Body of pancreas (tissue), 4 donors: ENCODE measurements at places on chromosomes 16 and 17.

GRCh38 chr17:77147357-77147801 is 6.6 kb downstream of the SEC14L1 start:
- DNase-seq, result peak; percentile 57

- DNase-seq, result no peak
These were observed 9.8 kb downstream of the STAT3 start for GRCh38 chr17:42378359-42378958.

DNA sequence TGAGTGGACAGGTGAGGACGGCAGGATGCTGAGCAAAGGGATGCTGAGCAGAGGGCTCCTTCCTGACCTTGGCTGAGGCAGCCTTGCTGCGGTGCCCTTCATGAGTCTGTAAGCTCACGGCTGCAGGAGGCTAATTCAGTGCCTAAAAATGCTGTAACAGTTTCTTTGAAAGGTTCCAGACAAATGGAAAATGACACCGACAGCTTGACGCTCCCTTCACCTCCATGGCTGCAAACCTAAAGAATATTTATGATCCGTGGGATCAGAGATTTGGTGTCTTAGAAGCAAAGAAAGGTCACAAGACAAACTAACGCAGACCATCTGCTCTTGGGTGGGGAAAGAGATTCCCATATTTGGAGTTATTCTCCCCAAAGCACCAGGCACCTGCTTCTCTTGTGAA is 28.0 kb downstream of the TOM1L2 start:
- DNase-seq, result no peak

GRCh38 chr16:471353-472198 is 46.1 kb downstream of the RAB11FIP3 start:
- no peak for DNase-seq

- DNase-seq, result no peak
These were observed 43.6 kb downstream of the RPA1 start for GRCh38 chr17:1873418-1873817.

DNA sequence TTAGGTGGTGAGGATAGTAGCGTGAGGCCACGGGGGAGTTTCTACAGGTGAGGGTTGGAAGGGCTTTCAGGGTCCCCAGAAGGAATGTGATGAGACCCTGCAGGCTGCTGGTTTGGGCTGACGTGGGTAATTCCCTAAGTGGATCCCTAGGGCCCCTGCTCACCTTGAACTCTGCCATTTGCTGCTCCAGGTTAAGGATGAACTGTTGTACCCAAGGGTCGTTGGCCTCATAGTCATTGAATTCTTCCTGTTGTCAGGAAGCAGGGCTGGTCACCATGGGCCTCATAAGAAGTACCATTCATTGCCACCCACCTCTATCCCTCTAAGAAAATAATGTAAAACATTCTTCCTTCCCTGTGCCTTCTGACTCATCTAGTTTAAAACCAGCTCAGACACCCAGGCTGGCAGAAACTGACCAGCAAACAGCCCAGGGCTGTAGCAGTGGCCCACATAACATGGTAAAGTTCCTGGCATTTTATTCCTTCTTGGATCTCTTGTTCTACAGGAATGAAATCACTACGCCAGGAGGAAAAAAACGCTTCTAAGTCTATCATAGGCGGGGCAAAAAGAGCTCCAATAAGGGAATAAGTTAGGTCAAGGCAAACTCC is 27.6 kb downstream of the FCSK start:
- no peak for DNase-seq
